ENCODE measurements at places on chromosomes 5 and 9.

DNA sequence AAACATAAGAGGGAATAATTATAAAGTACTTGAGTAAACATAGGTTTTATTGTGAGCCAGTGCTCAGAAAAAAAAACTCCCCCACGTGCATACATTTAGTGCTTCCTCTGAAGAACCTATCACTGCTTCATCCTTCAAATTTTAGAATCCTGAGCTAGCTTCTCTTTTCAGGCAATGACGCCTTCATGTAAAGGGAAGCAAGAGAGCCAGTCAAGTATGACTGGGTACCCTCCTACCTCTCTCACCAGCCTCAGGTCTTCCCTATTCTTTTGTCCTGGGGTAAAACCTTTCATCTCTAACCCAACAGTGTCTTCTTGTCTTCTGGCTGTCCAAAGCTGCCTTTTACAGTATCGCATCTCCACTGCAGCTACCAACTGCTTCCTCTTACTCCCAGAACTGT lies 32.0 kb downstream of the PLPP1 start:
- no peak for DNase-seq

- DNase-seq: no peak
These were observed 440.5 kb upstream of the ZNF608 start for GRCh38 chr5:125186911-125187375.

DNA sequence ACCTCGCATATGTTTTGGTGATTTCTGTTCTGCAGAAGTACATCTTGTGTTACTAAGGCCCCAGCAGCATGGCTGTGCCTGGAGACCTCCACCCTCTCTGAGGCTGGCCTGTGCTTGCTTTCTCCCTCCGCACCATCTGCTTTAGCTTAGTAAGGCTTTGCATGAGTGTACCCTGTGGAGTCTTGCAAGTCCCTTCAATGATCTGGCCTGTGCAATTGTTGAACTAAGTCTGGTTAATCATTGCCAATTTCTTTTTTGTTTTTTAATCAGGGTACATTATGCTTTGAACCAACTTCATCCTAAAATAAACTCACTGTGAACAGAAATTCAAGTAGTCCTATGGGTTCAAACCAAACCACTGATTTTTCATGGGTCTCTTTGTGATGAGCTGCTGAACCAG lies 32.3 kb downstream of the ACOT12 start:
- DNase-seq: no peak

DNA sequence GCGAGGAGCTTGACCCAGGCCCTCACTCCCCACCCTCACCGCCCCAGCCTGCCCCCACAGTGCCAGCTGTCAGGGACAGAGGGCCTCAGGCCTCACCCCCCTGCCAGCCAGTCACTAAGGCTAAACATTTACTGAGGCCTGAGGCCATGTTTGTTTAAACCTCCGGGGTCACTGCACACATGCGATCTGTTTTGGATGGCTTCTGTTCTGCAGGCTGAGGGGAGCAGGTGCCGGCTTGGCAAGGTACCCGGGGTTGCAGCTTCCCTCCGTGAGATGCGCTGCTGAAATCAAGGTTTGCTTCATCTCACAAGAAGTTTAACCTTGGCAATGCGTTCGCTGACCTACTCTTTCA lies 103.3 kb upstream of the BOD1 start:
- no peak for DNase-seq

GRCh38 chr5:169637549-169638121 lies 560 bp downstream of the DOCK2 start:
- no peak for DNase-seq

- DNase-seq: no peak
These were observed 272.7 kb downstream of the AGTPBP1 start for GRCh38 chr9:85469041-85469440.

DNA sequence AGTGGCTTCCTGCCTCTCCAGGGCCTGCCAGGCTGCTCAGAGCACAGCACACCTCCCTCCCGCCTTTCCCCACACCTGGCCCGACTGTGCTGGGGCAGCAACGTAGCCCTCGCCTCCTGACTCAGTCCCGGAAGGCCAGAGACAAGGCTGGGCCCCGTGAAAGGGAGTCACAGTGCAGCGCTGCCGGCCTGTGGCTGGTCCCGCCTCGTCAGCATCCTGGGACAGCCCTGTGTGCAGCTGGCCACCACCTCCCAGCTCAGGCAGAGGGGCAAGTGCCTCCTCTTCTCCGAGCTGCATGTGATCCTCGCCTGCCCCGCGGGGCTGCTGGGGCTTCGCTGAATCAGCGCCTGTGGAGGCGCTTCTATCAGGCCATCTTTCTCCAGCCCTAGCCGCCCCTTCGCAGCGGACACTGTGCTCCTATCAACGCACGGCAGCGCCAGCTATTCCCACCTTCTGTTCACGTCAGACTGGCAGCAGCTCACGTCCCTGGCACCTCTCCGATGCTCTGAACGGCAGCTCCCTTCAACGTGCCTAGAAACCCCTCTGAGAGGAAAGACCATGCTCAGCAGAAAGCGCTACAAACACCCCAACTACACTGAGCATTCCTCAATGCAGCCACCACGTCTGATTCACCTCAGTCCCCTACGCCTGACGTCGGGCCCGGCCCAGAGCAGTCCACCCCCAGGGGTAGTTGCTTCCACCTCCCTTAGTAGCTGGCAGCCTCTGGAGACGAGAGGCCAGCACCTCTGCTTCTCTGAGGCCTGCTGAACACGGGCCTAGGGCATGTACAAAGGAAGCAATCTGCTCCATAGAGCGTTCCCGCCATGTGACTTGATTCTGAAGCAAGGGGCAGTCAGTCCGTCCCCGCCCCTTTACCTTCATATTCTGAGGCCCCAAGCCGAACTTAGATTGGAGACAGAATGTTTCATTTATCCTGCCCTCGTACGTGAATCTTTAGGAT lies 78.8 kb downstream of the GPR21 start:
- DNase-seq: no peak

DNA sequence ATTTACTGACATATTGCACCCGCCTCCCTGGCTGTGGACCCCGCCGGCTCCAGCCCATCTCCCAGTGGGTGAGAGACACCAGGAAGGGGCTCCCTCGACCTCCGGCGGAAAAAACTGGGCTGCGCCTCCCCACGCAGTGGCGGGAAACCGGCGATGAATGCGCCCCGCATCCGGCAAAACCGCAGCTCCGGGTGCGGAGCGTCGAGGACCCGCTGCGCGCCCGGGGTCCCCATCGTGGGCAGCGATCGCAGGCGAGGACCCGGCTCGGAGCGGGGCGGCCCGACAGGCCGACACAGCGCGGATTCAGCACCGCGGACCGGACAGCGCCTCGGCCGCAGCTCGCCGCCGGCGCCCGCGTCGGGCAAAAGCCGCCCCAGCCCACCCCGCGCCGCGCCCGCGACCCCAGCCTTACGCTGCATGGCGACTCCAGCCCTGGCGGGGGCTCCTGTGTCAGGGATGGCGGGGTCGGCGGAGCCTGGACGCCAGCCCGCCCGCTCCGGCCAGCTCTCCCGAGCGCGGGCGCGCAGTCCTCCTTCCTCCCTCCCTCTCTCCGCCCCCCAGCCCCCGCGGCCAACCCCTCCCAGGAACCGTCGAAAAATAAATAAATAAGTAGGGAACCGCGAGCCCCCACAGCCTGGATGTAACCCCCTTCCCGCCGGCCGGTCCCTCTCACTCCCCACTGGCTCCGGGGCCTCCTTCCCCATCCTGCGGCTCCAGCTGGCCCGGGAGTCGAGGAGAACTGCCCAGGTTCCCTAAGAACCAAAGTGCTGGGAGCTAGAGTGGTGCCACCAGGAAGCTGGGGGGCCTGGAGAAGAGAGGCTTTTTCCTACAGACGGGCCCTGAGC lies 3.1 kb downstream of the LHX3 start:
- peak; percentile 69 for DNase-seq

DNA sequence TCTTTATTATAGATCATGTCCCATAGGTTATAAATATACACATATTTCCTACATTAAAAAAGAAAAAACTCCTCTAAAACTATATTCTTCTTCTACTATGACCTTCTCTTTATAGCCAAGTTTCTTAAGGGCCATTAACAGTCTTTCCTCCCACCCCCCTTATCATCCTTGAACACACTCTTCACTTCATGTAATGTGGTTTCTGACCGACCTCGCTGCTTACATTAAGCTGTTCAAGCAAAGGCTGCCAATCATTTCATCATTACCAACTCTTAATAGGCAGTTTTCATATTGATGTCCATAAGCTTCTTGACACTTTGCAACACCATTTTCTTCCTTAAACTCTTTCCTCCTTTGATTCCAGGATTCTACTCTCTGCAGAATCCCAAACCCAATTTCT lies 283.0 kb upstream of the PCSK5 start:
- no peak for DNase-seq

DNA sequence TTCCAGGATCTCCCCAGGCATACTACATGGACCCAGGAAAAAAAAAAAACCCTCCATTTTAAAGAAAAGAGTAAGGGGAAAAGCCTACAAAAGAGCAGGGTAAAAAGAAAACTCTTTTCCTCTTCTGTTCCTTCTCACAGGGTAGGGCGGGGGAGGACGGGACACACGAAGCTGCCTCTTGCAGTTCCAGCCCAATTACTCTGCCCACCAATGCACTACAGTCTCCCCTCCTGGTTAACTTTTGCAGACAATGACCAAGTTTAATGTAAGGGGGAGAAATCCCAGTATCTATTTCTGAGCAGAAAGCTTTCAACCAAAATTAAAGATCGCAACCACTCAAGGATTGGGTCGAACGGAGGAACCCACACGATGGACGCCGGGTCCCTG lies 1.3 kb downstream of the BRD3 start:
- no peak for DNase-seq

GRCh38 chr9:135662758-135663450 lies at the start of gene LCN9:
Gene LCN9 (plus strand): TSS chr9:135663309. CDS start chr9:135663322, 13 bp downstream.
- no peak for DNase-seq

- DNase-seq: peak; percentile 37
These were observed 890 bp downstream of the PIK3R1 start for GRCh38 chr5:68216245-68217046.

DNA sequence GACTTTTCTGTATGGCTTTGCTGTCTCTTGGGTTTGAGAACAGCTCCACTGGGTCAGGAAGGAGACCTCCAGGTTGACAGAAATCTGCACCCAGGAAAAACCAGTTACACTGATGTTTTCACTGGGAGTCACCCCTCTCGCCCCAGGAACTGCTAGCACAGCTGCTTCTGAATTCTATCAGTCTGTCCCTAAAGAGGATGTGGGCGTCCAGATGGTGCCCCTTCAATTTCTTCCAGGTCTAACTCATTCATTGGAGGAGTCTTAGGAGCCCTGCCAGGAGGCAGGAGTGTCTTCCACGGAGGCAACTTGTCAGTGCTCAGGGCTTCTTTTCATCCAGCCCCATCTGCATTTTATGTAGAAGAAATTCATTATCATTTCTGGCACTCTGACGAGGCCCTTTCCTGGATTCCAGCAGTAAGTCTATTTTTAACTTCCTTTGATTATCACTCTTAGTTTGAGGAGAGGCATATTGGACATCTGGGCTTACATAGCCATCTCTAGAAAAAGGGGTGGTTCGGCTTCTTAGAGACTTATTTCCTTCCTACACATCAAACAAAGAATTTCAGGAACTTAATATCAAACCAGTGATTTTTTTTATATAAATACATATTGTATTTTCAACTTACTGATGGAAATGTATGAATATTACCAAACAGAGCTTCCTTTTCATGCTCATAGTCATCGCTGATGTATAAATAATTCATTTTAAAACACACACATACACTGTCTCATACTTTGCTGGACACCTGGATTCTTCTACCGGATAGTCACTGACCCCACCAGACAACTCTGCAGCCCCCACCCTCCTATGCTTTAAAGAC lies 148.8 kb downstream of the IRX2 start:
- DNase-seq: no peak

- peak; percentile 62 for DNase-seq
These were observed 21.9 kb upstream of the QSOX2 start for GRCh38 chr9:136267261-136268111.

GRCh38 chr5:137921931-137922330 lies 32.7 kb downstream of the PKD2L2 start:
- DNase-seq: no peak

- DNase-seq: no peak
These were observed 28.1 kb downstream of the ZNF608 start for GRCh38 chr5:124718380-124718789.

DNA sequence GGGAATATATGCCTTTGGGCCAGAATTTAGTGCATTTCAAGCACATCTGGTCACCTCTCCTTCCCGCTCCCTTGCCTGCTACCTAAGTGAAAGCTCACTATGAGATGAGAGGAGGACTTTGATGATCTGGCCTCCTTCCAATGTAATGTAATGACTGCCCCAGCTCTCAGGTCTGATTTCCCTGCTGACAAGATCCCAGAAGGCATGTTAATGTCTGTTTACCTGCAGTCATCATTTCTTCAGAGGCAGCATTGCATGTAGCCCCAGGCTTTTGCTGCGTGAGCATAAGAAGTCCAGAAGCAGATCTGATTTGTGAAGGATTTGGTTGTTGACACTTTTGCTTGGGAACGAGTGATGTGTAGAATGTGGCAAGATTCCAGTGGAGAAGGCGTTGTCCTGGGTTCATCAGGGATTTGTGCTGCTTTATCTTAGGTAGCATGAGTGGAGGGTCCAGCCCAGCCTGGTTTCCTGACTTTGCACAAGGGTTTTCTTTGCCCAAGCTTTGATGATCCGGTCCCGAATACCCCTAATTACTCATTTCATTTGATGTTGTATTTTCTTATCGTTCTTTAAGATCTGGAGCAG lies 192.7 kb downstream of the GOLPH3 start:
- DNase-seq: no peak

DNA sequence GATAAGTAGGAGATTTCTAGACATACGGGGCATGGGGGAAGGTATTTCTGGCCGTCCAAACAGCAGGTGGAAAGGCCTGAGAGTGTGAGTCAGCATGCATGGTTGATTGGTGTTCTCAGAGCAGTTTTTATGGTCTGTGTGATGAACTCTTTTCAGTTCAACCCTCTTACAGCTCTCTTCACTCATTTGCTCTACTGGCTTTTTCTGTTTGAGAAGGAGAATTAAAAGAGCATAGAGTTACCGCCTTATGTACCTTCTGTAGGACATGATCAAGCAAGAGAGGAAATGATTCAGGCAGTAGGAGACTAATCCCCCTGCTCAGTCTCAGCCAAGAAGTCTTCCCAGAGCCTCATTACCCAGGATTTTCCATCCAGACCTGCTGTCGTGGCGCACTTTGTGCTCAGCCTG lies 92.4 kb downstream of the PRDM6 start:
- no peak for DNase-seq

DNA sequence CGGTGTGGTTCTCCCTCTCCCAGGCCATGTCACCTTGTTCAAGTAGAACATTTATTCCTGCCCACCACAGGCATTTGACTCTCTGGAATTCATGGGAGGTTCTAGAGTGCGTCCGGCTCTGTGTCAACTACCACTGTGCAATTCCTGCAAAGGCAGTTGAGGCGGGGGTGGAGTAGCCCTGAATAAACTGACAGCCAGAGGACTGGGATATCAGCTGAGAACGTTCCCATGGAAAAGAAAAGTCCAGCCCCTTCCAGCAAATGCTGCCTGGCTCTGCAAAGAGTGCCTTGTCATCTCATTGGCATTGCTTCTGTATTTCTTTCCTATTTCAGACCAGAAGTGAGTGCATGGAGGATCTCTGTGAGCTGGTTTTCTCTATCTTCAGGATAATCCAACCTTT lies 18.9 kb upstream of the MEGF9 start:
- DNase-seq: no peak

All from progenitor cell of endocrine pancreas (in vitro differentiated cells).